ENCODE measurements at places on chromosomes 16 and 17. TPM values are rescaled to one million over a fixed set of nuclear protein-coding genes. Genes with fewer than 3 reads are reported as not detected.

- no peak for DNase-seq
Observed at GRCh38 chr16:260326-260725, 15.4 kb downstream of the RGS11 start.

GRCh38 chr16:56122251-56122650, 69.0 kb upstream of the GNAO1 start:
- no peak for DNase-seq

GRCh38 chr17:17376362-17376761, 73.2 kb downstream of the NT5M start:
- no peak for DNase-seq

GRCh38 chr17:47279062-47279801, 25.6 kb downstream of the ITGB3 start:
- peak; percentile 67 for DNase-seq

The SPNS3 gene
- 0.26 TPM for total RNA-seq

DNA sequence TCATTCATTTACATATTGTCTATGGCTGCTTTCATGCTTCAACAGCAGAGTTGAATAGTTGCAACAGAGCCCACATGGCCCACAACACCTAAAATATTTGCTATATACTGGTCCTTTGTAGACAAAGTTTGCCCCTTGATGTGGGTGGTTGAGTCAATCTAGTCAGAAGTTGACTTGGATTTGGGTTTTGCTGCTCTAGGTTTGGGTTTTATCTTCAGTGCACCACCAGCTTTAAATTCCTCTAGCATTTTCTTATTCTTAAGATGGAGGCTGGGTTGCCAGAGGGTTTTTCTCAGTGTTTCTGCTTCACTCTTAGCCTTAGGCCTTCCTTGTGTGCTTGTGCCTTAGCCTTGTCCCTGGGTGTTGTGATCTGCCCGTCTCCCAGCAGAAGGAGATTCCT, 51.0 kb downstream of the CCDC182 start:
- DNase-seq: no peak

Measured in ureter (tissue), 1 donor.